ENCODE measurements at places on chromosomes 1 and 21.

- no peak for DNase-seq
Observed at GRCh38 chr1:156063997-156064285, 3.0 kb downstream of the RAB25 start.

DNA sequence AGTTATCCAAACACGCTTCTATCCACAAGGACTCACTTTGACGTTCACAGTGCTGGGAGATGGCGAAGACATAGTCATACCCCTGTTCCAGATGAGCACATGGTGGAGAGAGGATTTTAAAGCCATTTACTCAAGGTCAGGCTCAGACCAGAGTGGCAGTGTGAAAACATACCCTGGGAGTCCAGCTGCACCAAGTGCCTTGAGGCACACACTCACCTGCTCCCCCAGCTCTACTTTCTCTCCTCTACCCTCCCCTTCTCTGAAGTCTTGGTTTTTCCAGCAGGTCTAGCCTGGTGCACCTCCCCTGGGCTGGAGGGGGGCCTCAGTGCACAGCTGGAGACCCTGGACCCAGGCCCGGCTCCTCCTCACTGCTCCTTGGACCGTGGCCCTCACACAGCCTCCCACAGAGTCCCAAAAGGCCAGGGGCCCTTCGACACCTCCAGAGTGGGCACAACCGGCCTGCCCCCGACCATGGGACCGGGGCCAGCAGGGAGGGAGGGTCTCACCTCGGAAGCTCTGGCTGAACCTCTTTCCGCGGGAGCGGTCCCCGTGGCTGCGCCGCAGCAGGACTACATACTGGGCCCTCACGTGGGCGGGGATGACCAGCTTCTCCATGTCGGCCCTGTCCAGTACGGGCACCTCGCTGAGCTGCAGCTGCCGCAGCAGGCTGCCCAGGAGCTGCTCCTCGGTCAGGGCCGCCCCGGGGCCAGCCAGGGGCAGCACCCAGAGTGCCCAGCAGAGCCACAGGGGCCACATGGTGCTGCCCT lies 452 bp downstream of the LEFTY2 start:
- DNase-seq, result no peak

DNA sequence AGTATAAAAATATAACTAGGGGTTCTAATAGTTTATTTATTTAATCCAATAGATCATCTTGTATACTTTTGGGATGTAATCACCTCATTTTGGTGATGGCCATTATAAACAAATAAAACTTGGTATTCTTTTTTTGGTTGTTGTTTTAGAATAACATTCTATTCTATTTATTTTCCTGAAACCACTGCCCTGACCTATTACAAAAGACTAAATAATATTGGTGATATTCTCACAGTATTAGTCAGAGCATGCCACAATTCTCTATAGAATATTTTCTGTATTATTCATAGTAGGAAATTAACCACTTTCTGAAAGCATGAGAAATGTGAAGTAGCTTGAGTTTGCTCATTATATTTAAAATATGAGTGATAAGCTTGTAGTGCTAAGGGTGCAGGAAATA lies 54.1 kb upstream of the LRRC7 start:
- no peak for DNase-seq

- no peak for DNase-seq
Observed at GRCh38 chr1:84890566-84890965, 2.4 kb downstream of the LPAR3 start.

DNA sequence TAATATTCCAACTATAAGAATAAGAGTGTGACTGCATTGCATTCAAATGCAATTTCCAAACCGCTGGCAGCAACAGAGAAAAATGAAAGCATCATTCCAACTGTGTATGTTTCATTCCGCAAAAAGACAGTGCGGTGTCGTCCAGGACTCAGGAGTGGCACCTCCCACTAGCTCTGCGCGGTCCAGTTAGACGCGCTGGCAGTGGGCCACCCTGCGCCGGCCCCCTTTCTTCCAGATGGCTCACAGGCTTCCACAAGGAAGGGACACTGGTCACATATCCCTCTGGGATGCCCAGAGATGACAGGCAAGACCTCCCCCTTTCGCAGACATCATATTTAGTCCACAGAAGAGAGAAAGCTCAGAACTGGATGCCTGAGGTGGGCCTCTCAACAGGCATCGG lies 11.9 kb downstream of the WRAP73 start:
- DNase-seq, result no peak

DNA sequence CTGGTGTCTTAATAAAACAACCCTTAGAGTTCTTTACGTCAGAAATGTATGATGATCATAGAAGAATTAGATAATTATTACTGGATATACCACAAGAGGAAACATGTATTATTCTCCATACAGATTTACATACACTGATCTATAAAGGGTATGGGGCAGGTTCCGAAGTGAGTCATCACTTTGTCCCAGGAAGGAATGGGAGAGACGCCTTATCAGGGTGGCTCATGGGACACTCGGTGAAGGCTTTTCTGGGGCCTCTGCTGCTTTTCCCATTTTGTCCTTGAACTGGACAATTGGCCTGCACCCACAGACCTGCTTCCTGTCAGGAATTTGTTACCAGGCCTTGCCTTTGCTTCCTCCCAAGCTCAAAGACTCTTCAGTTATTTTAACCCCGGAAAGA lies 233.8 kb upstream of the RUNX1 start:
- DNase-seq, result no peak

GRCh38 chr21:14617040-14617393 lies 70.9 kb upstream of the SAMSN1 start:
- no peak for DNase-seq

DNA sequence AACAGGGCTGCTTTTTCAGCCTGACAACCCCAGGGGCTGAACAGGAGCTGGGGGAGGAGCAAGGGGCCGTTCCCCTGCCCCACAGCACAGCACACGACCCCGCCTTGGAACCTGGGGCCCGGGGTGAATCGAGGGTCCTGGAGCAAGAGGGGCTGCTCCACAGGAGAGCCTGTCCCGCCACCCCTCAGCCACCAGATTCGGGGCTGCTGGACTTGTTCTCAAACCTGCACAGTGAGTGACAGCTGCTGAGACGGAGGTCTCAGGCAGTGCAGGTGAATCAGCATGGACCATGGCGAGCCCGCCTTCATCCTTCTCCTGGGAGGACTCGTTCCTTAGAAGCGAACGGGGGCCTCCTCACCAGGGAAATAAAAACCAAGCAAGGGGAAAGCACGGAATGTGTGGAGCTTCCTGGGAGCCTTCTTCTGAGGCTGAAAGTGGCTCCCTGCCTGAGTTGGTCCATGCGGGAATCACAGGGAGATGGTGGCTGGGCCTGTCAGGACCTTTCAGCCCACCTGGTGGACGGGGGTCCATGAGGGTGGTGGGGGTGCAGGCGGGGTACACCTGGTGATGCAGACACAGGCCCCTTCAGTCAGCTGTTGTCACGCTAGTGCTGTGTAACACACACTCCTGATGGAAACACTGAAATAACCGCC lies 125.4 kb downstream of the SIK1 start:
- DNase-seq, result no peak

GRCh38 chr21:45118099-45118498 lies 43.7 kb downstream of the ADARB1 start:
- no peak for DNase-seq

- no peak for DNase-seq
Observed at GRCh38 chr1:112713466-112714312, 1.4 kb downstream of the PPM1J start.

GRCh38 chr1:28973596-28974421 lies 59.4 kb downstream of the EPB41 start:
- DNase-seq, result no peak

DNA sequence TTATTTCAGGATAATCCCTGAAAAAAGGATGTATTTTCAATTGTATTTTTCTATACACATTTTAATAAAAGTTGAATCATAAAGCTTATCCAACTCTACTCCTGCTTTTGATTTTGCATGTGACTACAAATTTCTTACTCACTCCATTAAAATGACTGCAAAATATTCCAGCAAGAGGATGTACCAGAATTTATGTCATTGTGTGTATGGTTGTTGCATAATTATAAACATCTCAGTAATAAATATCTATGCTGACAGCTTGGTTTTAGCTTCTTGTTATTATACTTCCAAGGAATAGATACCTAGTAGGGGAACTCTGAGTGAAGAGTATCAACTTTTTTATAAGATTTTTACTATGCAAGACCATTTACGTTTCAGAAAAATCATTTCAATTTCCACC lies 463.2 kb upstream of the RUNX1 start:
- DNase-seq, result no peak

DNA sequence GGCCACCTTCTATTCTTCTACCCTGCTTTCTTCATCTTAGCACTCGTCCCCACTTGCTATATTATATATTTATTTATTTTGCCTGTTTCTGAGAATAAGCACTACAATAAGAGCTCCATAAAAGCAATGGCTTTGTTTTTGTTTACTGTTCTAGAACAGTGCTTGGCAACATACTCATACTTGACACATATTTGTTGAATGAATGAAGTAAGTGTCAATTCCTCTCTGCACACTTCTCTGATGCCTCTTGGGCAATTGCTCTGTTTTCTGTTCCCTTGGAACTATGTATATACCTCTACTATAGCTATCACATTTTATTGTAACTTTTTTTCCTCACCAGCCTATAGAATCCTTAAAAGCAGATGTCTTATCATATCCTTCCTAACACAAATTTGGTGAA lies 7.5 kb upstream of the SLC19A2 start:
- DNase-seq, result no peak

- DNase-seq, result no peak
Observed at GRCh38 chr1:31765041-31765467, 914 bp upstream of the ADGRB2 start.

- no peak for DNase-seq
Observed at GRCh38 chr1:147673406-147673805, 3.1 kb upstream of the ACP6 start.

GRCh38 chr1:229349463-229350385 lies 6.9 kb upstream of the CCSAP start:
- no peak for DNase-seq

DNA sequence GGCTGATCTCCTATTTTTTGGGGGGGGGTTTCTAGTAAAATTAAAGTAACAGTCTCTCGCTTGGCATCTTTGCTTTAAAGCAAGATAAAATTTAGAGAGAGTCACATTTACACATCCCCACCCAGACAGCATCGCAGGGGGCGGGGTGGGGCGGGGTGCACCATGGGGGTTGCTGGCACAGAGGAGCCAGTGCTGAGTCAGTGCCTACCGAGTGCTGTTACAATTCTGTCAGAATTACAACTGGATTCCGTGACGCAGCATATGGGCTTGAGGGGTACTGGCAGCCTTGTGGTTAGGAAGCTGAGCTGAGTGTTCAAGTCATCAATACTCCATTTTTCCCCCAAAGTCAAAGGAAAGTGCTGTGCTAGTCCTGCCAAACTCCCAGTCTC lies 175.9 kb downstream of the PRDM16 start:
- no peak for DNase-seq

GRCh38 chr1:85947186-85947585 lies 209.4 kb downstream of the COL24A1 start:
- DNase-seq, result no peak

DNA sequence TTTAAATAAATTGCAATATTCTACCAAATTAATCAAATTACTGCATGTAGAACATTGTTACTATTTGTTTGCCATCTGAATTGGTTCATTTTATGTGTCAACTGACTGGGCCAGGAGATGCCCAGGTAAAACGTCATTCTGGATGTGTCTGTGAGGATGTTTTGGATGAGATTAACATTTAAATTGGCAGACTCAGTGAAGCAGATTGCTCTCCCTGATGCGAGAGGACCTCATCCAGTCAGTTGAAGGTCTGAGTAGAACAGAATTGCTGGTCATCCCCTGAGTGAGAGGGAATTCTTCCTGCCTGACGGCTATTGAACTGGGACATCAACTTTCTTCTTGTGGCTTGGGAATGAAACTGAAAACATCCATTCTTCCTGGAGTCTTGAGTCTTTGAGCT lies 122.0 kb upstream of the GREM2 start:
- no peak for DNase-seq

DNA sequence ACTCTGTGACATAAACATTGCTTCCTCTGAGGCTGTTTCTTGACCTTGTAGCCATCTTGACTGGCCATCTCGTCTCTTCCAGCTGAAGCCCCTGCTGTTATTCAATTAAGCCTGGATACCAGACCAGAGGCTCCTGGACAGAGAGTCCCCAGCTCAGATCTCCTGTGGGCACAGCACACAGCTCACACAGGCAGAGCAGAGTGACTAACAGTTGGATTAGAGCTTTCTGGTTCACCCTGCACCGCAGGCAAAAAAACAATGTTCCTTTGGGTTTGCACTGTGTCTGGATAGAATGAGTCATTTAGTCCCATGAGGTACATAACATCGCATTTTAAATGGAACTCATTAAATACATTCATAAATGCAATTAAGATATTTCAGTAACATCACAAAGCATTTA lies 33.4 kb upstream of the USH2A start:
- DNase-seq, result no peak

DNA sequence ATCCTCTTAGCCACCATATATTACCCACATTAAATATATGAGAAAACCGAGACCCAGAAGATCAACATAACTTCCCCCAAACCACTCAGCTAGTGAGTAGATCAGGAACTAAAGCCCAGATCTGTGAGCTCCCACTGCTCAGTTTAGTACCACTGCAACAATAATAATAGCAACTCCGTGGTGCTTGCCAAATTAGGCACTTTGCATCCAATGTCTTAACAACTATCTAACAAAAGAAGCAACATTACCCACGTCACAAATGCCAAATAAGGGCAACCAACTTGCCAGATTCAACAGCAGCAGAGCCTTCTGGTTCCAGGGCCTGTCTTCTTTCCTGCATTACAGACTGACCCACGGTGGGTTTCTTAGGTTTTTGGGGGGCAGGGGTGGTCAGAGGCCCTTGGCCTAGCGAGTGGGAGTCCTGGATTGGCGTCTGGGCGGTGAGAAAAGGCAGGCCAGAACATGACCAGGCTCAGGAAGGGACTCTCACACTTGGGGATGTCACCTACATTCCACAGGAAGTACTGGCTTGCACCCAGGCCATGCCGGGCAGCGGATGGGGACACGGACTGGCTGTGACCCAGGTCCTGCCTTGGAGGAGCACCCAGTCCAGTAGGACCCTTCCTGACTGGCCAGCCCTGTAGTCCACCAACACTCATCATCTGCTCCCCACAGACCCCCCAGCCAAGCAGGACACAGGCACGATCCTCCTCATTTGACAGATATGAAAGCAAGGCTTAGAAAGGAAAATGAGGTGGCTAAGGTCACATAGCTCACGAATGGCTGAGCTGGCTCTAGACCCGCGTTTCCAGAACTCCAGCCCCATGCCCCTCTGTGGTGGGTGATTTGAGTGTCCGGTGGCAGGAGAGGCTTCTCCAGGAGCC lies 4.6 kb downstream of the HCRTR1 start:
- no peak for DNase-seq
